ENCODE measurements at places on chromosomes 11 and 22. TPM values are rescaled to one million over a fixed set of nuclear protein-coding genes. Genes with fewer than 3 reads are reported as not detected.

The OR5P2 gene
- polyA plus RNA-seq, result 0.40 TPM

The PHF21A gene
- polyA plus RNA-seq, result 18.5 TPM

The LINC01488 gene
- polyA plus RNA-seq, result not detected

The COX8A gene
- polyA plus RNA-seq, result 359 TPM

The SRSF8 gene
- 18.9 TPM for polyA plus RNA-seq

The APOA4 gene
- polyA plus RNA-seq, result not detected

Data from BJ (cell line).